Thoracic aorta (tissue), 2 donors: ENCODE measurements at places on chromosomes 7 and 10.
A peak's percentile ranks its signal among the peaks of the same experiment; 100 is the strongest.

- DNase-seq: no peak
Measured at GRCh38 chr10:33092596-33092995, 134.6 kb upstream of the ITGB1 start.

GRCh38 chr7:31105256-31105950, 53.3 kb downstream of the ADCYAP1R1 start:
- no peak for DNase-seq

DNA sequence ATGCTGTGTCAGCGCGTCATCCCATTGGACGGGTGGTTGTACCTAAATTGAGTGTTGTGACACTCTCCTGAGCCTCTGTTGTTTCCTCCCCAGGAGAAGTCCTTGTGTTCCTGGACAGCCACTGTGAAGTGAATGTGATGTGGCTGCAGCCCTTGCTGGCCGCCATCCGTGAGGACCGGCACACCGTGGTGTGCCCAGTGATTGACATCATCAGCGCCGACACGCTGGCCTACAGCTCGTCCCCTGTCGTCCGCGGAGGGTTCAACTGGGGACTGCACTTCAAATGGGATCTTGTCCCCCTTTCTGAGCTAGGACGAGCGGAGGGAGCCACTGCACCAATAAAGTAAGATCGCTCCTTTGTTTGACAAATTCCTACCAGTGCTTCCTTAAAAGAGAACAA, 82.5 kb downstream of the GALNT11 start:
- DNase-seq: no peak

GRCh38 chr7:133372337-133372736, 119.5 kb downstream of the EXOC4 start:
- no peak for DNase-seq

- no peak for DNase-seq
Measured at GRCh38 chr10:71222601-71223346, 10.4 kb downstream of the UNC5B start.

GRCh38 chr10:72639441-72639873, 13.6 kb upstream of the MICU1 start:
- no peak for DNase-seq

DNA sequence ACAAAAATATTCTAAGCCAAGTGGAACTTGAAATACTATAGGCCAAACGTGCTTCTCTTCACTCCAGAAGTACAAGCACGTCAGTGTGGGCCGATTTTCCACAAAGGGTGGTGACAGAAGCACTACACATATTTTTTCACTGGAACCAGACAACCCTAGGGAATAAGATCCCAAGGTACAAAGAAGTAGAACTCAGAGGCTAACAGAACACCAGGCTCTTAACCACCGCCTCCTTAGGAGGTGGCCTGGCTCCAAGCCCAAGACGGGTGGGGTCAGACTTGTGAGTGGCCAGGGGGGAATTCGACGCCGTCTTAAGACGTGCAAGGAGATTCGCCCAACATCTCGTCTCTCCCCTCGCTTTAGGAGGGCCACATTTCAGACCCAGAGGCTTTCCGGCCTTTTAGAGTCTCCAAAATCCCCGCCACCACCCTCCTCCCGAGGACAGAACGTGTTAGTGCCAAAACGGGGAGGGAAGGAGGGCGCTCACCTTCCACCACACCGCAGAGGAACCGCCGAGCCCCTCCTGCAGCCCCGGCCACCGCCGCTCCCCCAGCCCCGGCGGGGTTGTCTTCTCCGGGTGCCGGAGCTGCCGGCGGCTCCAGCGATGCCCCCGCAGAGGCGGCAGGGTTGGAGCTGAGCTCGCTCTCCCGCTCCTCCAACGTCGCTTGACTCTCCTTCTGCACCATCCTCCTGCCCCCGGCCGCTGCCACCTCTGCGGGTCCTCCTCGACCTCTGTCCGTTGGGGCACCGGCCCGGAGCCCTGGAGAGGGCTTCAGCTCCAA, 716 bp downstream of the OGA start:
- peak; percentile 84 for DNase-seq

DNA sequence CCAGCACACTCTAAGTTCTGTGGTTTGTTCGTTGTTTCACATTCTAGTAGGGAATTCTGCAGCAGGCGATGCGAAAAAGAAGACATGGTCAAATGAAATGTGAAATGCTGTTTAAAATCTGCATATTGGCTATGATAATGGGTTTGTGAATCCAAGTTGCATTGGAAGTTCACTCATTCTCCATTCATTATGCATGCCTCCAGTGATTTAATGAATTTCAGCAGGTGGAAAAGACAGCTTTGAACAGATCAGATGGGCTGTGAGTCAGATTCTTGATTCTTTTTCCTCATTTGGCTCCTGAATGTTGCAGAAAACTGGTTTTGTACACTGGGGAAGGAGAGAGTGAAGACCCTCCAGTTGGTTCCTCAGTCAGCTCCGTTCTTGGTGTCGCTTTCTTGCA, 52.1 kb downstream of the PNLIPRP2 start:
- DNase-seq: no peak

GRCh38 chr10:111177379-111177778, 100.5 kb downstream of the ADRA2A start:
- no peak for DNase-seq

DNA sequence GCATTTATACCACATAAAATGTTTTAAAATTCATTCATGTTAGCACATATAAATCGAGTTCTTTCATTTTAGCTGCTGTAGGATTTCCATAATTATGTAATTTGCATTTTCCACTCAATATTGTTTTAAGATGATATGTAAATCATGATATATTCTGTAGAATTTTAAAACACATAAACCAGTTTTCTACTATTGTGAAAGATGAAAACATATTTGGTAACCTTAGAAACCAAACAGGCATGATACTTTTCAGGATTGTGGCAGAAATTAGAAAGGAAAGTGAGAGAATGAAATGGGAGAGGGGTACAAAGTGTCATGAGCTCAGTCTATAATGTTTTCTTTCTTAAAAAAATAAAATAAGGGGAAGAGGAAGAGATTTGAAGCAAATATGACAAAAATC, 269.3 kb downstream of the PPP1R3A start:
- DNase-seq: no peak

- DNase-seq: no peak
Measured at GRCh38 chr7:68828575-68828974, 769.7 kb upstream of the AUTS2 start.
